Cerebellar nuclear complex (tissue), 1 donor: ENCODE measurements at places on chromosomes 3 and 15.

DNA sequence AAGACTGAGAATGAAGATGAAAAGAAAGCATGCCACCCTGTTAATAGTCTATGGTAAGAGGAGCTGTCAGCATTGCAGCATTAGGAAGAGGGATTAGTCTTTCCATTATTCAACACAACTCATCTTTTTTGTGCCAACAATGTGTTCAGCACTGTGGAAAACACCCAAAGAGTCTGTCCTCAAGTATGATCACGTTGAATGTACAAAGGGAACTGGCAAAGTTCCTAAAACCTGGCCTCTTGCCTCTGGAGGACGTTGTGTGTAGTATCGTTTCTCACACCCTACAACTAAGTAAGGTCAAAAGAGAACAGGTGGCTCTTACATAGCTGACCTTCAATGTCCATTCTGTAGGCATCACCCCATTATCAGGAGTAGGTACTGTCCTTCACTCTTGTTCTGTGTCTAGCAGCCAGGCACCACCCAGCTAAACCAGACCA lies 147.9 kb upstream of the THBS1 start:
- no peak for DNase-seq

- DNase-seq = no peak
These were observed 43.0 kb downstream of the RAB8B start for GRCh38 chr15:63232405-63232804.

DNA sequence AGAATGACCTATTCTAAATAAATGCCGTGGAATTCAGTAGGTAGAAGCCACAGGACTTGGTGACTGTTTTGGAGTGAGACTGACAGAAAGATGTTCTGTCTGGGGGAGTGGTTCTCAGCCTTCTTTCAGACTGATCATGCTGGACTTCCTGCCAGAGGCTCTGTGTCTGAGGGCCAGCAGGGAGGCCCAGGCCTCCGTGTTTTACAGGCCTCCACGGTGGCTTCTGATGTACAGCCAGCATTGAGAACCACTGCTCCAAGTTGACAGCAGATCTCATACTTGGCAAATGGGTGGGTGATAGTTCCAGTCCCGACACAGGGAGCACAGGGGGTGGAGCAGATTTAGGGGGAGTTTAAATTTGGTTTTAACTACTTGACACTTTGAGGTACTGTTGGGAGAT lies 6.7 kb upstream of the PIGZ start:
- DNase-seq = no peak

GRCh38 chr3:41304593-41304992 lies 105.3 kb downstream of the CTNNB1 start:
- DNase-seq = peak; percentile 49

DNA sequence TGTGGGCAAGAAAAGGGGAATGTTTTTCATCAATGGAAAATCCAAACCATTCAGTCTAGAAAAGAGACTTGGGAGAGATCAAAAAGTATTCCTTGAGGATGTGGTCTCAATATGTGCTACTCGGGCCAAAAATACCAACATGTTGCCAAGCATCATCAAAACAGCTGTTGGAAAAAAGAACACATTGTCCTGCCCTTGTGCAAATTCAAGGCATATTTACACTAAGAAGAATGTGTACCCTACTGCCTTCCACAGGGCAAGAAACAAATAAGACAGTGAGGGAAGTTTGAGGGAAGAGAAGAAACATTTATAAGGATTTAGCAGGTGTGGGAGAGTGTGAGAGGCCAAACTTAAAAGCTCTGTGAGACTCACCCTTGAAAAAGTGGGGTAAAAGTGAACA lies 252.1 kb downstream of the NTRK3 start:
- no peak for DNase-seq

DNA sequence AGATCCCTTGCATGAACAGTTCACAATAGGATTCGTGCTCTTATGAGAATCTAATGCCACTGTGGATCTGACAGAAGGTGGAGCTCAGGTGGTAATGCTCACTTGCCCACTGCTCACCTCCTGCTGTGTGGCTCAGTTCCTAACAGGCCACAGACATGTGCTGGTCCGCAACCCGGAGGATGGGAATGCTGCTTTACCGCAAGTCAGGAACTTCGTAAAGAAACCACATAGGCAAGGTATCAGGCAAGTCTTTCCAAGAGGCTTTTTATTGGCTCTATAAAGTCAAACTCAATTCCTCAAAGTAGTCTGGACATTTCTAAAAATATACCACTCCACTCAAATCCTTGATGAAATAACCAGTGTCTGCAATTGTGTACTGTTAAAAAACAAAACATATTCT lies 56.1 kb downstream of the OSTN start:
- DNase-seq = no peak

GRCh38 chr15:94230431-94230882 lies 904 bp upstream of the MCTP2 start:
- no peak for DNase-seq

GRCh38 chr15:67097930-67098740 lies 32.7 kb downstream of the SMAD3 start:
- DNase-seq = no peak

GRCh38 chr15:63370764-63371163 lies 10.9 kb downstream of the CA12 start:
- no peak for DNase-seq

DNA sequence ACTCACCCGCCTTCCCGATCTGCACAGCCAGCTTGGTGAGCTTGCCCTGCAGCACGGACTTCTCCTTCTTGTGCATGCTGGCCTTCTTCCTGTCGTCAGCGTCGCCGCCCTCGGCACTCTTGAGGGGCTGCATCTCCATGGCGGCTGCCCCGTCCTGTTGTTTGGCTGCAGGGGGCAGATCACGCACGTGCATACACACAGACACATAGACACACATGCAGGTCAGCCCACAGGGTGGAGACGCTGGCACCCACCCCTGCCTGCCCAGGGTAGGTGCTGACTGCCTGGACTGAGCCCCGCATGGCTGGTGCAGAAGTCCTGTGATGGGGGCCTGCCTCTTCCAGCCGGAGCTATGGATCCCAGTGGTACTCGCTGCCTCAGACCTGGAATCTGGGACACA lies 57.3 kb upstream of the SEC13 start:
- no peak for DNase-seq

DNA sequence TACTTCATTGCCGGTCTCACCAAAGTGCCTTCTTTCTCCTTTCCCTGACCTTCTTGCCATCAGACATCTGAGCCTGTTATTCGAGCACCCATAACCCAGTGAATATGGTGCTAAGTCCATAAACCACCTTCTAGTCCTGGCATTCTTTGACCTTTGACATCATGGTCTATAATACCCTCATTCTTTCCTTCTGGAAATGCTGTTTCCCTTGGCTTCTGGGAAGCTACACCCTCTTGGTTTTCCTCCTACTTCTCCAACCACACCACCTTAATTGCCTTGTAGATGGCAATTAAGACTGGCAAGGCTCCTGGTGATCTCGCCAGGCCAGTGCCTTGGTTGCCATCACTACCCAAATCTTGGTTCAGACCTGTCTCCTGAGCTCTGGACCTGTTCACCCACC lies 56.1 kb upstream of the TRAK1 start:
- no peak for DNase-seq
